Muscle of leg (tissue), 16 donors: ENCODE measurements at places on chromosomes 2 and 18. TPM values are rescaled to one million over a fixed set of nuclear protein-coding genes. Genes with fewer than 3 reads are reported as not detected.

The RAX gene
- not detected for total RNA-seq

The KYNU gene
- total RNA-seq = 0.84 TPM

The LOXL3 gene
- total RNA-seq = 6.1 TPM

The MYOM1 gene
- 377 TPM for total RNA-seq

The CDH19 gene
- total RNA-seq = 2.3 TPM

The PLA2R1 gene
- total RNA-seq = 3.8 TPM

- H3K4me3 ChIP-seq = no peak overlapping the region
- H3K27me3 ChIP-seq = no peaks in the 10 kb centered on the region
- H3K36me3 ChIP-seq = no peaks in the 10 kb centered on the region
- DNase-seq = no peak
- peaks cover 3% of the 10 kb centered on the region for H3K4me1 ChIP-seq
Measured at GRCh38 chr18:13511961-13512577, 214.3 kb downstream of the FAM210A start.

- no peak overlapping the region for H3K4me3 ChIP-seq
- peaks cover 7% of the 10 kb centered on the region for H3K36me3 ChIP-seq
- no peaks in the 10 kb centered on the region for H3K27me3 ChIP-seq
- no peak overlapping the region for H3K27ac ChIP-seq
- no peaks in the 10 kb centered on the region for H3K4me1 ChIP-seq
Measured at GRCh38 chr2:135791418-135792190, 45.4 kb downstream of the LCT start.

DNA sequence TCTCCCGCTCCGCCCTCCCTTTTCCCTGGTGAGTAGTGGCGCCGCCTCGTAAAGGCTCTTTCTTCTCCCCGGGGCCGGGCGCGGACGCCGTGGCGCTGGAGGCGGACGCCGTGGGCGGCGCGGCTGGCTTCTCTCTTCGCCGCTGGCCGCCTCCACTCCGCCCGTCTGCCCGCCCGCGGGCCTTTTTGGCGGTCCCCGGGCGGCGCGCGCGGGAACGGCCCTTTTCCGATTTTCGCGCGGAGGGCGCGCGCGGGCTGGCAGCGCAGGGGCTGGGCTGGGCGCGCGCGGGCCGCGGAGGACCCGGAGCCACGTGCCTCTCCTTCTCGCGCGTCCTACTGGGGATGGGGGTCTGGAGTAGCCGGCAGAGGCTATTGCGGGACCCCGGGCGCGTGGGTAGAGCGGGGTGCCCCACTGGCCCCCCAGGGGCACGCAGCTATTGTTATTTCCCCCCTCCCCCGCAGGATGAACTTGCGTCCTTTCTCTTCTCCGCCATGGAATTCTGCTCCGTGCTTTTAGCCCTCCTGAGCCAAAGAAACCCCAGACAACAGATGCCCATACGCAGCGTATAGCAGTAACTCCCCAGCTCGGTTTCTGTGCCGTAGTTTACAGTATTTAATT, 472 bp downstream of the SLC20A1 start:
- peak overlapping the region; percentile 93 for H3K27ac ChIP-seq
- peaks cover 23% of the 10 kb centered on the region for H3K36me3 ChIP-seq
- no peaks in the 10 kb centered on the region for H3K27me3 ChIP-seq
- DNase-seq = no peak

DNA sequence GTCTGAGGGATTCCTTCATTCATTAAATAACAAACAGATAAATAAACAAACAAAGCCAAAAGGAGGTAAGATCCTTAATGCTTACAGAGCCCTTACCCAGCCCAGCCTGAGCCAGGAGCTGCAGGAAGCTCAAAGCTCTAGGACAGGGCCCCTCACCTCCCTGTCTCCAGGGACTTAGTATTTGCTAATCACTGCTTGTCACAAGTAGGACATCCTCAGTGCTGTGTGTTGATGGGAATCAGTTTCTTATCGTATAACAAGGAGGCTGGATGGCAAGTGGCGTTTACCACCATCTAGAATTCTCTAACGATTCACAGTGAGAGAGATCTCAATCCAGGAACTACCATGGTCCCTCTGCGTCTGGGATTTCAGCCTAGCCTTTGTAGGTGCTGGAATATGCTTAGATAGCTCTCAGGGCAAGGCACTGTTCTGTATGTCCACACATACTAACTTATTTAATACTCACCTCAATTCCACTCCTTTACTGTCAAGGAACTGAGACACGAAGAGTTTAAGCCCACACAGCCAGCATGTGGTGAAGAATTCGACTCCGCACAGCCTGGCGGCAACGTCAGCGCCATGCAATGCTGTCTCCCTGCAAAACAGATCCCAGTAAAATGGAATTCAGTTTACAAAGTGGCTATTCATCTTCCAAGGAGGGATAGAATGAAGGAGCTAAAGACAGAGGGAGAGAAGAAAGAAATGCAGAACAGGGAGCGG, 164.8 kb downstream of the MYCN start:
- DNase-seq = no peak
- no peaks in the 10 kb centered on the region for H3K36me3 ChIP-seq
- peaks cover 17% of the 10 kb centered on the region for H3K27me3 ChIP-seq
- H3K4me3 ChIP-seq = no peak overlapping the region
- no peak overlapping the region for H3K27ac ChIP-seq
- peaks cover 7% of the 10 kb centered on the region for H3K4me1 ChIP-seq

DNA sequence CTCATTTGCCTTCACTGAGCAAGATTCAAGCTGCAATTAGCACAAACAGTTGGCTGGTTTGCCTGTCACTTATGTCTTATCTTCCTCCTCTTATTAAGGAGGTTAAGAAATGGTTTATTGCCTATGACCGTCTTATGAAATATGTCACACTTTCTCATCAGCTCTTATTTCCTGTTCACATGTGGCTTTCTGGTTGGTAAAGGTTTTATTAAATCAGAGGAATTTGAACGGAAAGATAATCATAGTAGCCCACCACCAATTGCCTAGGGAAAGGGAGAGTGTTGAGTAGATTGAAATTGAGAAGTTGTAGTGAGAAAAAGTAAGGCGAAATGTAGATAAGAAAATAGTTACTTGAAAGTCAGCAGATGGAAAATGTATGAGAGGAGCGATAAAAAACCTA, 4.2 kb upstream of the IL1R1 start:
- no peak overlapping the region for H3K27ac ChIP-seq
- peaks cover 22% of the 10 kb centered on the region for H3K4me1 ChIP-seq
- H3K4me3 ChIP-seq = no peak overlapping the region

DNA sequence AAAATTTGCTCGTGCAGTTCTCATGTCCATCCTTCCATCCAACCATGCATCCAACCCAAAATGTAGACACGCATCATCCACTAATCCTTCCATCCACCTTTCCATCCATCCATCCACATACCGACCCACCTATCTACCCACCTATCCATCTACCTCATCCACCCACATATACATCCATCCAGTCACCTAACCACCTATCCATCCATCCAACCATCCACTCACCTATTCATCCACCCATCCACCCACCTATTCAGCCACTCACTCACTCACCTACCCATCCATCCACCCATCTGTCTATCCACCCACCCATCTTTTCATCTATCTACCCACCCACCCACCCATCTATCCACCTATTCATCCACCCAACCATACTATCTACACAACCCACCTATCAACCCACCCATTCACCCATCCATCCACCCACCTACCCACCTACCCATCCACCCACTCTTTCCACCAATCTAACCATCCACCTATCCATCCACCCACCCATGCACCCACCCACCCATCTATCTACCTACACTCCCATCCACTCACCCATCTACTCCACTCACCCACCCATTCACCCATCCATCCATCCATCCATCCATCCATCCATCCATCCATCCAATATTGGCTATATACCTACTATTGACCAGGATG, 94.3 kb downstream of the VAPA start:
- no peaks in the 10 kb centered on the region for H3K27me3 ChIP-seq
- H3K4me1 ChIP-seq = peaks cover 48% of the 10 kb centered on the region
- H3K4me3 ChIP-seq = no peak overlapping the region
- no peak for DNase-seq

GRCh38 chr18:79516441-79516931, 120.8 kb downstream of the NFATC1 start:
- H3K4me3 ChIP-seq = no peak overlapping the region
- H3K36me3 ChIP-seq = peaks cover 7% of the 10 kb centered on the region
- peak overlapping the region; percentile 29 for H3K27ac ChIP-seq
- H3K4me1 ChIP-seq = peaks cover 7% of the 10 kb centered on the region
- no peak for DNase-seq

DNA sequence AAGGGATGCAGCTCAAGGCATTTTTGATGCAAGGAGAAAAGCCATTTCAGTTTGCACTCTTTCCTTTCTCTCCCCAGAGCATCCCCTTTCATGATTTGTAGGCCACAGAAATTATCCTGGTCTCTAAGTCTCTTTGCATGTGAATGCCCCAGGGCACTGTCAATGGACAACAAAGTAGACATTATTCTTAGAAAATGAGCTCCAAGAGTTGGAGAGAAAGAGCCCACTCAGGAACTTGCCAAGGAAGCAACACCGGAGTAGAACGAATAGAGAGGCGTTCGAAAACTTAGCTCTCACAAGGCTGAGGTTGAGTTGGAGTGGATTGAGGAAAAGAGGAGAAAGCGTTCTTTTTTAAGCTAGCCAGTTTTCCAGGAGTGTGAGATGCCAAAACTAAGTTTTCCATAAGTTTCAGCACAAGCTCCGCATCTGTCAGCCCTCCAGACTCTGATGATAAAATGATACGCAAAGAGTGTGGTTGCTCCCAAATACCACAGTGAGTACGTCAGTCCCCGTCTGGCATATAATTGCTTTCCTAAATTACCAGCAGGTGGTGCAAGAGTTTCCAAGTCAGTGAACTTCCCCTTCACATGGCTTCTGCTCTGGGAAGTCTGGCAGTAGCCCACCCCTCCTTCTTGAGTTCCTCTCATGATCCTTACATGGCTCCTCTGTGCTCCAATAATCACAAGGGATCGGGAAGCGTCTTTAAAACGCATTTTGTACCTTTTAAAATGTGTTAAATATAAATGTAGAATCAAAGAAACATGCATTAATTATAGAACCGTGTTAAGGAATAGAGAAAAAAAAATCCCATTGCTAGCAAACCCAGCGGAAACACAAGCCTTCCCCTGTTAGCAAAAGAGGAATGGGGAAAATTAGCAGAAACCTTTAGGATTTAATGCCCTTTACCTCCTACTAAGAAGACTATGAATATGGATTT, 1060.6 kb upstream of the FANCL start:
- no peaks in the 10 kb centered on the region for H3K27me3 ChIP-seq
- peak overlapping the region; percentile 17 for H3K27ac ChIP-seq
- no peak overlapping the region for H3K4me3 ChIP-seq
- no peaks in the 10 kb centered on the region for H3K36me3 ChIP-seq
- peak; percentile 93 for DNase-seq

DNA sequence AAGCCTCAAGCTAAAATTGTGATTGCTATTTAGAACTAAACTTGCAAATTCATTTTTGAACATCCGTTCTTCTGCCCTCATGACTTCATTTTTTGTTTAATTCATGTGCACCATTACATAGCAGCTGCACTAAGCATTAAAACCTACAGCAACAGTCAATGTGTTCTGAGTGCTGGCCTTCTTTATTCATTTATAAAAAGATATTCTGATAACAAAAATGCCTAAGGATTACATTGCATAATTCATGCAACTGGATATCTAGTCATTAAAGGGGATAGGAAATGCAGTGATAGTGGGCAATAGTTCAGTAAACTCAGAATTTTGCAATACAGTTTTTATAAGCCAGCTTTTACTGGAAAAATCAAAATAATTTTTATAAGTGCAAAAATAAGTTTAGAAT, 294.4 kb upstream of the EPC2 start:
- H3K36me3 ChIP-seq = peaks cover 2% of the 10 kb centered on the region
- H3K4me1 ChIP-seq = no peaks in the 10 kb centered on the region
- no peak for DNase-seq
- H3K27ac ChIP-seq = no peak overlapping the region
- no peaks in the 10 kb centered on the region for H3K27me3 ChIP-seq
- no peak overlapping the region for H3K4me3 ChIP-seq

DNA sequence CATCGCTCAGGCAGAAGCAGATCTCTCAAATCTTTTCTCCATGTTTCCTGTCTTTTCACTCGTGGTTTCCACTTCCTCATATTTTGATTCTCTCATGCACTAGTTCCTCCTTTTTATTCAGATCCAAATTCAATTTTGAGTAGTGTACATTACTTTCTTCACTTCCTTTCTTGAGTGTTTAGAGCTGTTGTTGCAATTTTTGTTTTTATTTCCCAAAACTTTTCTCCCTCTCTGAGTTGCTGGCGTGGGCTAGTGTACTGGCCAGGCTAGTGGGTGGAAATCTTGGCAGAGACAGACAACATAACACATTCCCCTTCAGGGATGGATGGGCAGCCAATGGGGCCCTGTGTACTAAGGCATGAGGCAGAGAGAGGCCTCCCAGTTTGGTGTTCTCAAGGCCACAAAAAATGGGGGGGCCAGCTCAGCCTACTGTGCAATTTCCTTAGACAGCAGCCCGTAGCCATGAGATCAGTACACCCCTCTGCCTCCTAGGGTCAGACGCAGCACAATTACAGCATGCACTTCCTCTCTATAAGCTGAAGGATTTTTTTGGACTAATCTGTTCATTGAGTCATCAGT, 145.1 kb upstream of the PID1 start:
- no peaks in the 10 kb centered on the region for H3K36me3 ChIP-seq
- H3K27me3 ChIP-seq = no peaks in the 10 kb centered on the region
- peak overlapping the region; percentile 48 for H3K27ac ChIP-seq
- no peak overlapping the region for H3K4me3 ChIP-seq

GRCh38 chr2:11649093-11649492, 20.9 kb downstream of the NTSR2 start:
- H3K36me3 ChIP-seq = no peaks in the 10 kb centered on the region
- H3K27me3 ChIP-seq = no peaks in the 10 kb centered on the region
- H3K4me3 ChIP-seq = no peak overlapping the region
- no peak overlapping the region for H3K27ac ChIP-seq
- DNase-seq = no peak

DNA sequence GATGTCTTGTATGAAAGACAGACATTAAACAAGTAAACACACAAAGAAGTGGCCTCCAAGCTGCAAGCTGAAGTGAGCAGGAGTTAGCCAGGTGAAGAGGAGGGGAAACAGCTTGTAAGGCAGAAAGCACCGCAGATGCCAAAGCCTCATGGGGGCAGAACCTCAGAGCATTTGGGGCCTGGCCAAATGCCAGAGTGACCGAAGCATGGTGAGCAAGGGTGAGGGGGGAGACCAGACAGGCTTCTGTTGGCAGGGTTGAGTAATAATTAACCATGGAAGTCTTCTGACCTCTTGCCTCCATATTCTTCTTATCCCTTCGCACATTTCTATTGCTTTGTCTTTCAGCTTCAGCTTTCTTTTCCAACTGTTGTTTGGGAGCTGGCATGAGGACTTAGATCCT, 5.6 kb downstream of the QPCT start:
- H3K27ac ChIP-seq = no peak overlapping the region
- H3K4me1 ChIP-seq = peaks cover 3% of the 10 kb centered on the region
- no peaks in the 10 kb centered on the region for H3K36me3 ChIP-seq
- DNase-seq = no peak

DNA sequence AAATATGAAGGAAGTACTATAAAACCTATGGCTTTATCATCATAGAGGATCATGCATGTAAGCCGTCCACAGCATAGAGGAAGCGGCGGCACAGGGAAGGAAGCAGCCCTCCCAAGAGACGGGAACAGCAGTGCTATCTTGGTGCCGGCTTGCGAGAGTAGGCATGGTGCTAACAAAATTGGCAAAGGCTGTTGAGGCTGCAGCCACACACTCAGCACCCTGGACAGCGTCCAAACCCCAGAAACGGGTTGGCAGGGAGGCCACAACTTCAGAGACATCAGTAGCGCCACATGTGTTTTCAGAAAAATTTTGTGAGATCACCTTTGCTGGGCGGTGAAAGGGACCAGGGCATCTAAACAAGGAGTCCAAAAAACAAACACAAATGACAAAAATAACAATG, 37.7 kb downstream of the NETO1 start:
- H3K27ac ChIP-seq = no peak overlapping the region
- H3K27me3 ChIP-seq = no peaks in the 10 kb centered on the region

- no peak for DNase-seq
- H3K4me1 ChIP-seq = peaks cover 2% of the 10 kb centered on the region
- H3K4me3 ChIP-seq = no peak overlapping the region
- no peaks in the 10 kb centered on the region for H3K36me3 ChIP-seq
Measured at GRCh38 chr2:59732871-59733566, 820.4 kb downstream of the BCL11A start.
